ENCODE measurements at places on chromosomes 5 and 9. TPM values are rescaled to one million over a fixed set of nuclear protein-coding genes. Genes with fewer than 3 reads are reported as not detected.

Gene BAAT
- total RNA-seq: not detected

- no peak for DNase-seq
Measured at GRCh38 chr5:34803974-34804732, 34.8 kb upstream of the TTC23L start.

DNA sequence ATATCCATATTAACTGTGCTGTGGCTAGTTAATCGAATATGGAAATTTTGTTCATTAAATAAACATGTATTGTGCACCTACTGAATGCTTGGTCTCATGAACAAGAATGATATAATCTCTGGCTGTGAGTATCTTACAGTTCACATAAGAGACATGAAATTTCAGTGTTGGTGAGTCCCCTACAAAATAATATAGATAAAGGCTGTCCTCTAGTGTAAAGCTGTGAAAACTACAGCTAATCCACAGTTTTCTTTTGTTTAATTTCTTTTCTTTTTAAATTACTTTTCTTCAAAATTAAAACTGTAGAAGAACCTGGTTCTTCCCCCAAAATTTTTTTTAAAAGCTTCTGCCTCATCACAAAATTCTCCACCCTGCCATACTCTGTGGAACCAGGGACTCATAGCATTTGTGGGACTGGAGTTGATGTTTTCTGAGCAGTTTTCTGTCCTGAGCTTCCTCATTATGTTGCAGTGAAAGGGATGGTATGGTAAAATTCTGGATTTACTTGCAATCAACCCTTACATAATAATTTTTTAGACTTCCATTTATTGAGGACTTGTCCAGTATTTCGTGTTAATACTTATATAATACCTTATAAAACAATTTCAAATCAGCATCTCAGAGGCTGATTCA is 135.0 kb downstream of the STK32A start:
- no peak for DNase-seq

- no peak for DNase-seq
Measured at GRCh38 chr5:129658801-129659200, 89.1 kb upstream of the MINAR2 start.

Gene ADRA1B
- total RNA-seq: 8.4 TPM

GRCh38 chr5:97555644-97555981 is 372.6 kb upstream of the RIOK2 start:
- DNase-seq: no peak

Gene FRMPD1
- total RNA-seq: not detected

- DNase-seq: no peak
Measured at GRCh38 chr9:129256959-129257713, 79.1 kb upstream of the IER5L start.
